ENCODE measurements at places on chromosomes 11 and 22.

DNA sequence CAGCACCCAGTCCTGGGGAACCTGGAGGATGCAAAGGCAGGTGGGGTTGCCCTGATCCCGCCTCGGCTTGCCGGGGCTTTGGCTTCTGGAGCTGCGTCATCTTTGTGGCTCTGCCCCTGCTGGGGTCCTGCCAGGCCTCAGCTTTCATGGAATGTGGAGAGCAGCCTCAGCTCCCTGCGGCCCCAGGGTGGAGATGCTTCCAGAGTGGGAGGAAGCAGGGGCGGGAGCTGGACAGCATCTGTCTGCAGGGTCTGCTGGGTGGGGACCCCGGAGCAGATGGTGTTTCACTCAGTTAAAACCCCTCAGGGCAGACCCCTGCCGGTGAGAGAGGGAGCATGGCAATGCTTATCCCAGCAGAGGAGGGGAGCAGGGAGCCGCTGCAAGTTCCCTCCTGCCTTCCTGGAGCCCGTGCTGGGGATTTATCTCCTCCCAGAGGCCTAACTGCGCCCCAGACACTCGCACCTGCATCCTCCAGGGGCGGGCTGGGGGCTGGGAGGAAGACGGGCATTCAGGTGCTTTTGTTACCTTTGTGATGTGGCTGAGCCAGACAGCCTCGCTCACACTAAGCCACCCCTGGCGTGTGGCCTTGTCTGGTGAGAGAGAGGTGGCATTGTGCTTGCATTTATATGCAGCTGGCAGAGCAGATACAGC lies 15.7 kb downstream of the GRIK4 start:
- no peak for DNase-seq

- no peak for DNase-seq
Measured at GRCh38 chr11:107785401-107785800, 73.2 kb downstream of the SLC35F2 start.

GRCh38 chr22:38733329-38733723 lies 22.5 kb downstream of the SUN2 start:
- DNase-seq, result no peak

DNA sequence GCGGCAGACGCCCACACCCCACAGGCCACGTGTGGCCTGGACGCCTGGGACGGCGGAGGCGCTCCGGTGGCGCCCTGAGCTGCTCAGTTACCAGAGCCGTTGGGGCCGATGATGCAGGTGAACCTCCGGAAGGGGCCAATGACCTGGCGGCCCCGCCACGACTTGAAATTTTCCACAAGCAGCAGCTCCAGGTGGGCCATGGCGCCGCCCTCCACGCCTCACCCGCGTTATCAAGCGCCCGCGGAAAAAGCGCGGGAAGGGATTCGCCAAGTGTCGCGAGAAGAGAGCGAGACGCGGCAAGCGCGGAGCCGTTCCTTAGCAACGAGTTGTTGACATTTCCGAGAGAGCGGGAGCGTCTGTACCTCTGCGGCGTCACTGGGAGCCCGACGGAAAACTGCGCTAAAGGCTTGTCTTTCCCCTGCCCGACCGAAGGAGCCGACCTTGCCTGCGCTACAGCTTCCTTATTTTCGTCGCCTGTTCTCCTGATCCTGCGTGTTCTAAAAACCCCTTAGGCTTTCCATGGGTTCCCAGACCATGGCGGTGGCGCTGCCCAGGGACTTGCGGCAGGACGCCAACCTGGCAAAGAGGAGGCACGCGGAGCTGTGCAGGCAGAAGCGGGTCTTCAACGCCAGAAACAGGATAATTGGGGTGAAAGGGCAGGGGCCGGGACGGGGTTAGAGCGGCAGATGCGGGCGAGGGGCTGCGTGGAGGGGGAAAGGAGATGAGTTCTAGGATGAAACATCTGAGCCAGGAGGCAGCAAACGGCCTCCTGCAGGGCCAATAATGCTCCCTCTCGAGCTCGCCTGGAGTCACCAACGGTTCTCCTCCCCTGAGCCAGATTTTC lies at the start of the genes RIBC2 and SMC1B:
Gene RIBC2, plus strand, starts transcription at position 326 of the 844 bp plus-strand sequence. Its CDS starts 194 bp downstream, at position 520.
Gene SMC1B, minus strand, starts transcription at position 232 of the 844 bp plus-strand sequence. Its CDS starts 32 bp downstream, at position 200.
- DNase-seq, result no peak

DNA sequence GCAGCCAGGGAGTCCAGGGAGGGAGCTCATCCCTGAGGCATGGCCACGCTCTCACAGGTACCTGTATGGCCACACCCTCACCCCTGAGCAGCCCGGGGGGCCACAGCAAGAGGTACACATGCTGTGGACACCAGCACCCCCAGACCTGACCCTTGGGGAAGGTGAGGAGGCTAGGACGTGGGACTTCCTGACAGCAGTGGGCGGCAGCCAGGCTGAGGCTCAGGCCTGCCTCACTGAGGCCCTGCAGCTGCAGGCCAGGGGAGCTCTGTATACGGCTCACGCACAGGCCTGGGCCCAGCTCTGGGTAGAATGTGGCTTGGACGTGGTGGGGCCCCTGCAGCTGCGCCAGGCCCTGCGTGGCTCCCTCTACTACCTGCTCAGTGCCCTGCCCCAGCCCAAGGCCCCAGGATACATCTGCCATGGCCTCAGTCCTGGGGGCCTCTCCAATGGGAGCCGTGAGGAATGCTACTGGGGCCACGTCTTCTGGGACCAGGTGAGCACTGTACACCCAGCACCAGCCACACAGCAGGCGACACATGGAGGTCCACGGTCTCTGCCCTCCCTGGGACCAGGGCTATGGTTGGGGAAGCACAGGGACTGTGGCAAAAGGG lies 1.8 kb downstream of the PGGHG start:
- no peak for DNase-seq

- DNase-seq, result no peak
Measured at GRCh38 chr11:85672105-85672902, 7.4 kb upstream of the CREBZF start.
